ENCODE measurements at places on chromosomes 2 and 18.

DNA sequence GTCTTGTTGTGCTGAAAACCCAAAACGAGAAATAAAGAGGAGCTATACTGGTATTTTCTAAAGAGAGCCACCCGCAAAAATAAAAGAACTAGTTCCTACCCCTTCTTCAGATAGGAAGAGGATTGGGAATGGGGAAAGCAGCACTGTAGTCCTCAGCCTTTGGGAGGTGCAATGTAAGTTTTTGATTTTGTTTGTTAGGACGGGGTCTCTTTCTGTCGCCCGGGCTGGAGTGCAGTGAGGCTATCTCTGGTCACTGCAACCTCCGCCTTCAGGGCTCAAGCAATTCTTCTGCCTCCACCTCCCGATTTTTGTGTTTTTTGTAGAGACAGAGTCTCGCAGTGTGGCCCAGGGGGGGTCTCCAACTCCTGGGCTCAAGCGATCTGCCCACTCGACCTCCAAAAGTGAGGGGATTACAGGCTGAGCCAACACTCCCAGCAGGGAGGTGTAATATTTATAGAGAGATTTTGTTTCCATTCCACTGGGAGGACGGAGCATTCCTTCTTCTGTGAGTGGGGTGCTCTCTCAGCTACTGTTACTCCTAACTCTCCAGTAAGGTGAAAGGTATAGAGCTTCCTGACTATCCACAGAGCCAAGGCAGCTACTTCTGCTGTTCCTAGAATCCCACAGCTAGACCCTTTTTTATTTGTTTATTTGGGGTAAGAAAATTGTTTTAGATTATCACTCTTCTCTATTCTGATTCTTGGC, 13.1 kb upstream of the GULP1 start:
- no peak for DNase-seq

DNA sequence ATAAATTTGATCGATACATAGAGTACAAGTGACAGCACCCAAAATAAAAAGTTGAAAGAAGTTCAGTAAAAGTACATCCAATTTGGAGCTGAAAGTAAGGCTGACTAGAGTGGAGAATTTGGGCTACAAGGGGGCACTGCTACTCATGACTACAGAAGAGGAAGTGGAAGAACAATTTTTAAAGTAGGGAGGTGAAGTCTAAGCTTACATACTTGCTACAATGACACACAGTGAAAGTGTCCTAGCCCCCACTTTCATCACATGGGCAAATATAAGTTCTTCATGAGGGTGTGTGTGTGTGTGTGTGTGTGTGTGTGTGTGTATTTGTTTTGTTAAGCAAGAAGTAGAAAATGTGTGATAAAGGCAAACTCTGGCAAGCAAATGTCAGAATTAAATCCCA, 45.7 kb downstream of the MAP3K2 start:
- DNase-seq: no peak

DNA sequence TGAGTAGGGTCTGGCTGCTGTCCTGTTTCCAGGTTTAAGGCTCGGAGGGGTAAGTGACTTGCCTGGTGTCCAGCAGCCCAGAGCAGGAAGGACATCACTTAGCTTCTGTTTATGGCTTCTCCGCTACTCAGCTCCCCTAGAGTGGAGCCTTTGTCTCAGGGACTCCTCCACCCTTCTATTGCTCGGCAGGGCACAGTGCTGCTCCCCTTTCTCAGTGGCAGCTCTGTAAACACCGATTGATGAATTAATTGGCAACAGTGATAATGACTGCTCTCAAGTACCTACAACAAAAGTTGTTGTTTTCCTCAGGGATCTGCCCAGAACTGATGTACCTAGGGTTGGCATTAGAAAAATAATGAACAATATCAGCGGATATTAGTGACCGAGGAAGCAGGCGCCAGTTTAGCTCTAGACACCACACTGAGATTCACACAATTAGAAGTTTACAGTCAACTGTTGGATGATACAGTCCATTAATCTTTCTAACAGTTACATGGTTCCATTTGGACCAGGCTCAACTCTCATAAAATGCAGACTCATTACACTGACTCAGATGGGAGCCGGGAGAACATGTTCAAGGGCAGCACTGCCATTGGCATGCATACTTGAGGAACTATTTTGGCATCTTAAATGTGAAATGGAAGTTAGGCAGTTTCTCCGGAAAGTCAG, 265.7 kb downstream of the MTX2 start:
- DNase-seq: no peak

DNA sequence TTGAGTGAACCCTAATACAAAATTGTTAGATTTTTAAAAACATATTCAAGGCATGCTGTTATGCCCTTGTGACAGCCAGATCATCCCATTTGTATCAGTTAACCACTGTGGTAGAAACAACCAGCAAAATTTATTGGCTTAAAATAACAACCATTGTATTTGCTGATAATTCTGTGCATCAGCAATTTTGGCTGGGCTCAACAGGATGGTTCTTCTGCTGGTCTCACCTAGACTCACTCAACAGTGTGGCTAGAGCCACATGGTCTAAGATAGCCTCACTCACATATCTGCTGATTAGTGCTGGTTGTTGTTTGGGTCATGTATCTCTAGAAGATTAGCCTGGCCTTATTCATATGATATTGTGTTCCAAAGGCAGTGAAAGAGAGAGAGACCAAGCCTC, 160.1 kb upstream of the GATA6 start:
- no peak for DNase-seq

GRCh38 chr18:76928179-76928868, 106.0 kb downstream of the ZNF236 start:
- no peak for DNase-seq

GRCh38 chr18:36610258-36610657, 218.5 kb downstream of the TPGS2 start:
- no peak for DNase-seq

- no peak for DNase-seq
Measured at GRCh38 chr18:10353791-10354190, 100.6 kb upstream of the APCDD1 start.

GRCh38 chr2:235935773-235936172, 232.4 kb downstream of the GBX2 start:
- no peak for DNase-seq

DNA sequence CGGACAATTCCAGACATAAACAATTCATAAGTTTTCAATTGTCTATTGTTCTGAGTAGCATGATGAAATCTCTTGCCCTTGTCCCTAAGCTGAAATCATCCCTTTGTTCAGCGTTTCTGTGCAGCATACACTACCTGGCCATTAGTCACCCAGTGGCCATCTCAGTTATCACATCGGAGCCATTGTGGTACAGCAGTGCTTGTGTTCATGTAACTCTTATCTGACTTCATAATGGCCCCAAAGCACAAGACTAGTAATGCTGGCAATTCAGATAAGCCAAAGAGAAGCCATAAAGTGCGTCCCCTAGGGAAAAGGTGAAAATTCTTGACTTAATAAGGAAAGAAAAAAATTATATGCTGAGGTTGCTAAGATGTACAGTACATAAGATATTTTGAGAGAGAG, 127.2 kb downstream of the FHOD3 start:
- DNase-seq: no peak

- DNase-seq: no peak
Measured at GRCh38 chr2:173868406-173868805, 96.8 kb downstream of the SP3 start.

GRCh38 chr2:26540961-26541360, 63.0 kb upstream of the OTOF start:
- no peak for DNase-seq

DNA sequence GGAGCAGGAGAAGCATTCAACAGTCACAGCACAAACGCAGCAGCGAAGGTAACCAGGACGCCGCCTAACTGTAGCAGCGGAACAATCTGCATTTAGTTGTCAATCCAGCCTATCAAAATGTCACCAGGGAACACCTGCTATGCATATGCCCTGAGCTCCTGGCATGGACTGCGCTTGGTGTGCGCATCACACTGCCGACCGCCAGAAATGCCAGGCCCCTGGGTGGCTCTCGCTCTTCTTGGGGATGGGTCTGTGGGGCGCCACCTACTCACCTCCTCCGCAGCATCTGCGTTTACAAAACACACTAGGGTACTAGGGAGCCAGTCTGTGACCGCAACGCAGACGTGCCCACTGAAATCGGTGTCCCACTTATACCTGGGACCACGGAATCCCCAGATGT, 31.7 kb downstream of the ZNF516 start:
- DNase-seq: no peak

DNA sequence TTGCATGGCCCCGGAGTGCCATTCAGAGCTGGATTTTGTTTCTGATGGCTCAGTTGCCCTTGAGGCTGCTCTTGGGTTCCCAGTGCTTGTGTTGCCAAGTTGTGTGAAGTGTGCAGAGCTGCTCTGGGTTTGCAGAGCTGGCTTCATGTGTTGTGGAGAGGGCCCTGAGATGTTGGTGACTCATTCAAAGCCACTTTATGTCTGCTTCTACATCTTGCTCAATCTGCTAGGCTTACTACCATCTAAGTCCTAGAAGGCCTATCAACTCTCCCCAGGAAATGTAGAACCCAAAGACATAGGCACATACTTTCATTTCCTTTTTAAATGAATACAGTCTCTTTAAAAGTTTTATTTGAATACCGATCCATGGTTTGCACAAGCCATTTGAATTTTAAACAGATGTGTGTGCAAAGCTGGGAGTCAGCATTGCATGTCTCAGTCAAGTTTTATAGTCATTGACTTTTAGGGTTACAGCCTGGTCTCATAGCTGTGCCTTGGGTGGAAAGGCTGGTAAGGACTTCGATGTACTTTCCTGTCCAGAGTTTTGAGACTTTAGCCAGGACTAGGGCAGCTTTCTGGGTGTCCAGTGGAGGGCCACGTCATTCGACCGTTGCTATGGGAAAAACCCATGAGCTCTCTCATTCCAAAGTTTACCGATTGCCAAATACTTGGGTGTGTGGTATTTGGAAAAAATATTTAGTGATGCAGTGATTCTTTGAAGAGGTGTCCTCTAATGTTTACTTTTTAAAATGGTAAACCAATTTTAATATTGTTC, 105.0 kb downstream of the LTBP1 start:
- DNase-seq: no peak

GRCh38 chr18:4084382-4084900, 370.7 kb downstream of the DLGAP1 start:
- no peak for DNase-seq

- DNase-seq: no peak
Measured at GRCh38 chr18:3669376-3669775, 219.4 kb downstream of the TGIF1 start.

GRCh38 chr18:55179425-55179824, 220.2 kb upstream of the CCDC68 start:
- no peak for DNase-seq

- no peak for DNase-seq
Measured at GRCh38 chr18:51235009-51235789, 37.7 kb upstream of the MEX3C start.

- DNase-seq: no peak
Measured at GRCh38 chr2:226873826-226874225, 38.0 kb downstream of the RHBDD1 start.
